ENCODE measurements at places on chromosomes 12 and 14. TPM values are rescaled to one million over a fixed set of nuclear protein-coding genes. Genes with fewer than 3 reads are reported as not detected.

Gene TMTC1
- total RNA-seq, result 0.51 TPM

Gene TUNAR
- not detected for total RNA-seq

DNA sequence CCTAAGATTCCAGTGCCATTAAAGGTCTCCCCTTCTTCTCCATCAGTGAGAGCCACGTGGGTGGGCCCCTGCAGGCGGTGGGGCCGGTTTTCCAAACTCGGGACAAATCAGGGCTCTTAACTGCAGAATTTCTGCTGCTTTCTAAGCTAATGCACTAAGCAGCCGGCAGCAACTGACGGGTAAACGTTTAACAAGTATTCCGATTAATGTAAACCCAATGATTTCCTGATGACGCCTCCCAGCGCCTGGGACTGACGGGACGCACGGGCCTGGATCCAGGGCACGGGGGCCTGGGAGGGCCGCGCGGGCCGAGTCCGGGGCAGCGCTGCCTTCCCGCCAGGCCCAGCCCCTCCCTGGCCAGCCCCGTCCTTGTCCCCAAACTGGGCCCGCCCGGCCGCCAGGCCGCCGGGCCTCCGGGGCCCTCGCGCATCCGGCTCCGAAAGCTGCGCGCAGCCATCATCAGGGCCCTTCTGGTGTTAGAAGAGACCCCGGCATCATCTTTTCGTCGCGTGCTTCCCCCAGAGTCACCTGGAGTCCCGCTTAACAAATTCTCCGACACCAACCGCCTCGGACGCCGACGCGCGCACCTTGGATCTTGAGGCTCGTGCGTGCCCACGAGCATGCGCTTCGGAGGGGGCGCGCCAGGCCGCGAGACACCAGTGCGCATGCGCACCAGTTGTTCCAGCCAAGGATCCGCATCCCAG is at the start of gene MLH3:
Gene MLH3 (minus strand): TSS at position 616 of the 704 bp plus-strand sequence. CDS start 1,812 bp downstream, outside the sequence.
- peak; percentile 77 for DNase-seq

GRCh38 chr14:45039390-45039789 is 44.5 kb upstream of the PRPF39 start:
- no peak for DNase-seq

- no peak for DNase-seq
These were observed 176.7 kb downstream of the CALM1 start for GRCh38 chr14:90573385-90574105.

DNA sequence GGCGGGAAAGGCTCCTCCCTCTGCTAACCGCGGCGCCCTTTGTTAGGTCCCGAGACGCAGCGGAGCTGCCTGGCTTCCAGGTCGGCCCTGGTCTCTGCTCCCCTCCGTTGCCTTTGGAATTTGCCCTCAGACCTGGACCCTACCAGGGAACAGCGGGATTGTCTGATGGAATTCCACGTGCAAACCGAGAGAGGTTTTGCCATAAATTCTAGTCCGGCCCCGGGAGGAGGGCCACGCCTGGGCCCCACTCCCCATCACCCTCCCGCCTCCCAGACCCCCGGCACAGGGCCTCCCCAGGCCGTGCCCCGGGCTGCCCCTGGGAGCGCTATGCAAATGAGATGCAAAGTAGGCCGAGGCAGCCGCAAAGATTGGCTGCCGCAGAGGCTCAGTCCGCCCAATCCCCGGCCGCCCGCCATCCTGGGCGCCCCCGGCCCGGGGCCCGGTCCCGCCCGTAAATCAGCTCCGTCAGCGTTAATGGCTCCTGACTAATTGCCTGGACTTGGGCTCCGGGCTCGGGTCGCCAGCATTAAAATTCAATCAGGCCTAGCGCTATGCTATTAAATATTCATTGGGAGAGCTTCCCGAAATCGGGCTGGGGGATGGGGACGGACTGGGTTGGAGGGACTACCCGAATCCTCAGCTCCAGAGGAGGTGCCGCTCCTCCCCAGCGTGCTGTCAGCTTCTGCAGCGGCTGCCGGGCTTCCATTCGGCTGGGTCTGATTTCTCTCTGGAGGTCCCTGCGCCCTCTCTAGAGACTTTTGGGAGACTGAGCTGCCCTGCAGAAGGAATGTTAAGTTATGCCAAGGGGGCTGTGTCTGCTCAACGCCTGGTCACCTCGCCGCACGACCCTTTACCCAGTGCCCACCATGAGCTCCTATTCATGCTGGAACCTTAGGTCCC is 15.7 kb upstream of the FIGNL2 start:
- DNase-seq, result peak; percentile 41

Data from activated T-cell treated with anti-CD3 and anti-CD28 coated beads, Interleukin-2, amount 50 U/mL, for 72 hours (primary cell).